Naive thymus-derived CD8-positive, alpha-beta T cell (primary cell): ENCODE measurements at places on chromosomes 1 and 21.

GRCh38 chr21:30233228-30234020, 17.5 kb upstream of the CLDN8 start:
- no peak for DNase-seq

- DNase-seq = no peak
These were observed 40.6 kb downstream of the NCMAP start for GRCh38 chr1:24596401-24596880.

DNA sequence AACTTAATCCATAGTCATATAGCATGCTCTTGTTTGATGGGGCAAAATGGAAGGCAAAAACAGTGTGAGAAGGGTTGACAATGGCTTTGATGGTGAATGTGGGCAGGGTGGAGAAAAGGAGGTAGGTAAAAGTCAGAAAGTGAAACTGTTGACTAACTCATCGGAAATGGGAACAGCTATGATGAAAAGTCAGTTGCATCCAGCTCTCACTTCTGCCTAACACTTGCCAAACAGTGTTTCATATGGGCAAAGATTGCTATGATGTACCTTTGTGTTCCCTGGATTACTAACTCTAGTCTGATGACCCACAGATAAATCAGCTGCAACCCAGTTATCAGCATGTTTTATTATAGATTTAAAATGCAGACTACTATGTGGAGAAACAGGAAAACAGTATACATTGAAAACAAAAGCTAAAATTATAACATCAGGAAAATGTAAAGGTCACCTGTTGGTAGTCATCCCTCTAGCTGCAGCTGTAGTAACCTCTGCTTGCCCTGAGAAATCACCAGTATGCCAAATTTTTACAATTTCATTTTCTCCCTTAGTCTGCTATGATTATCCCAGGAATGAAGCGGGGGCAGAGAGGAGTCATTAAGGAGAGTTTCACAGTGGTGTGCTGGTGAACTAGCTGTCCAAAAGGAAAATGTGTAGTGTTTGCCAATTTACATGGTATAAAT, 11.7 kb downstream of the TNFSF18 start:
- no peak for DNase-seq

- DNase-seq = no peak
These were observed 20.4 kb upstream of the GNG12 start for GRCh38 chr1:67853704-67854103.

DNA sequence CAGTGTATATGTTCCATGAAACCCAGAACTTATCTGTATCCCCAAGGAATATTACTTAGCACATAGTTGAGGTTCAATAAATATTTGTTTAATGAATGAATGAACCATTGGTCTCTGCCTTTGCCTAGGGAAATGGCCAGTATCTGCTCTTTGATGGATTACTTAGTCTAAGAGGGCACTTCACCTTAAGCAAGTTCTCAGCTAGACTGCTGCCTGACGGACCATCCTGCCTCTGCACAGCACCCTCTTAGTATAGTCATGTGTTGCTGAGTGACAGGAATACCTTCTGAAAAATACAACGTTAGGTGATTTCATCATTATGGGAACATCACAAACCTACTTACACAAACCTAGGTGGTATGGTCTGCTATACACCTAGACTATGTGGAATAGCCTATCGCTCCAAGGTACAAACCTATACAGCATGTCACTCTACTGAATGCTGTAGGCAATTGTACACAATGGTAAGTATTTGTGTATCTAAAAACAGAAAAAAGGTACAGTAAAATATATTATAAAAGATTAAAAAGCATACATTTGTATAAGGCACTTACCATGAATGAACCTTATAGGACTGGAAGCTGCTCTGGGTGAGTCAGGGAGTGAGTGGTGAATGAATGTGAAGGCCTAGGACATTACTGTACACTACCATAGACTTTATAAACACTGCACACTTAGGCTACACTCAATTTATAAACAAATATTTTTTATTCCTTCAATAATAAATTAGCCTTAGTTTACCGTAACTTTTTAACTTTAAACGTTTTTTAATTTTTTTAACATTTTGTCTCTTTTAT, 83.7 kb upstream of the LRRC8D start:
- DNase-seq = no peak

DNA sequence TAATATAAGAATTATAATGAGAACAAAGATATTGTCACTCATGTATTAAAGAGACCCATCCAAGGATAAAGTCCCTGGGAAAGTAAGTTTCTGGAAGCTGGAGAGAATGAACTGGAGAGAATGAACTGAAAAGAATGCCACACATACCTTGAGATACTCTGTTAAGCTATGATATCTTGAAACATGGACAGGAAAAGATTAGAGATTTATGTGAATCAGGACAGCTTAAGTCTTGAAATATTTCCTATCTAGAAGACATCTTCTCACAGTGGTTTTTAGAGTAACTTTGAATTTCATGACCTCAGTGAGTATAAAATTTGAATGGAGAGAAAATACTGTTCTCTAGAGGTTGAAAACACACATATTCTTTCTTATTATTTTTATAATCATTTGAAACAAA, 201.3 kb upstream of the HMCN1 start:
- no peak for DNase-seq

GRCh38 chr1:42318601-42319000, 16.4 kb downstream of the FOXJ3 start:
- DNase-seq = no peak

DNA sequence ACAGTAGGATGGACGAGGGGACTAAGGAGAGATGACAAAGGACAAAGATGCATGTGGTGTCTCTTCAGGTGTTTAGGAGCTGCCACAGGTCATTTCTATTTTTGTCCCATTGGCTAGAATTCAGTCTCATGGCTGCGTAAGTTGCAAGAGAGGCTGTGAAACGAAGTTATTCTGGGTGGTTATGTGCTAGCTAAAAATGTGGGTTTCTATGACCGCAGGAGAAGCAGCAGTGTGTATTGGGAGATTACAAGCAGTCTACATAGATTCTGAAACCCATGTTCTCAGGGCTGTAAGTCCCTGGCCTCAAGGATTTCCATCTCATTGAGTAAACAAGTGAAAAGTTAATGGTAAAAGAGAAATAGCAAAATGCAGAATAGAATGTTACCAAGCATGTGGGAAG, 110.7 kb downstream of the SPATA46 start:
- no peak for DNase-seq

- no peak for DNase-seq
These were observed 77.5 kb upstream of the KCNK2 start for GRCh38 chr1:215005078-215005477.

DNA sequence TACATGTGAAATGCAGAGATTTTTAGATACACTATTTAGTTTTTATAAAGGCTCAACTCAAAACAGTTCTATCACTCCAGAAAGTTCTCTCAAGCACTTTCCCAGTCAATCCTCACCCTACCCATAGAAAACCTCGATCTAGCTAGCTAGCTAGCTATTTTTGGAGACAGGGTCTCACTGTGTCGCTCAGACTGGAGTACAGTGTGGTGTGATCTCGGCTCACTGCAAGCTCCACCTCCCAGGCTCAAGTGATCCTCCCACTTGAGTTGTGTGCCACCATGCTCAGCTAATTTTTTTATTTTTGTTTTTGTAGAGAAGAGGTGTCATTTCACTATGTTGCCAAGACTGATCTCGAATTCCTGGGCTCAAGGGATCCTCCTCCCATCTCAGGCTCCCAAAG, 236.9 kb downstream of the RERE start:
- DNase-seq = no peak

DNA sequence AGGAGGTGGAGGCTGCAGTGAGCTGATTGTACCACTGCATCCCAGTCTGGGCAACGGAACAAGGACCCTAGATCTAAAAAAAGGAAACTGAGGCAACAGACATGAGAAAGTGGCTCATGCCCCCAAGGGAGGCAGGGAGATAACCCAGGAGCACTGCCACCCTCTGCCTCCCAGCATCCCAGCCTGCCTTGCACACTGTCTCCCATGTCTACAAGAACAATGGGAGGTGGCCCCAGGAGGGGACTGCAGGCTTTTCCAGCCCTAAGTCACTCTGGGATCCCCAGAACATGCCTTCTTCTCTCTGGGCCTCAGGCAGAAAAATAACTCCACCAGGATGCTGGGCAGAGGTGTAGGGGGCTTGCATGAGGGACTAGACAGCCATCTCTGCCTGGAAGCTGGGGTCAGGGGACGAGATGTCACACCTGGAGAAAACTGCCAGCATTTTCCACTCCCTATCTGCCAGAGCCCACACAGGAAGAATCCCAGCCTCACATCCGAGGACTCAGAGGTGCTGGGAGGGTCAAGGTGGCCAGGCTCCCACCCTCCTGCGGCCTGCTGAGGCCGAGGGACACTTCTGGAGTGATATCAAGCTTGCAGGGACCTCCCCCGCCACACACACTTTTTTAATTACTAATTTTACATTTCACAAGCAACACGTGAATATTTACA, 21.4 kb downstream of the RUNX3 start:
- no peak for DNase-seq
